NCI-H1417 treated with DMSO at 0.1 percent for 48 hours (cell line): ENCODE measurements at places on chromosomes 3 and 15.
A peak's percentile ranks its signal among the peaks of the same experiment; 100 is the strongest.

- no peak for DNase-seq
Observed at GRCh38 chr15:78223396-78224022, 10.9 kb downstream of the ACSBG1 start.

- DNase-seq = no peak
Observed at GRCh38 chr15:101252836-101253235, 988 bp upstream of the CHSY1 start.

DNA sequence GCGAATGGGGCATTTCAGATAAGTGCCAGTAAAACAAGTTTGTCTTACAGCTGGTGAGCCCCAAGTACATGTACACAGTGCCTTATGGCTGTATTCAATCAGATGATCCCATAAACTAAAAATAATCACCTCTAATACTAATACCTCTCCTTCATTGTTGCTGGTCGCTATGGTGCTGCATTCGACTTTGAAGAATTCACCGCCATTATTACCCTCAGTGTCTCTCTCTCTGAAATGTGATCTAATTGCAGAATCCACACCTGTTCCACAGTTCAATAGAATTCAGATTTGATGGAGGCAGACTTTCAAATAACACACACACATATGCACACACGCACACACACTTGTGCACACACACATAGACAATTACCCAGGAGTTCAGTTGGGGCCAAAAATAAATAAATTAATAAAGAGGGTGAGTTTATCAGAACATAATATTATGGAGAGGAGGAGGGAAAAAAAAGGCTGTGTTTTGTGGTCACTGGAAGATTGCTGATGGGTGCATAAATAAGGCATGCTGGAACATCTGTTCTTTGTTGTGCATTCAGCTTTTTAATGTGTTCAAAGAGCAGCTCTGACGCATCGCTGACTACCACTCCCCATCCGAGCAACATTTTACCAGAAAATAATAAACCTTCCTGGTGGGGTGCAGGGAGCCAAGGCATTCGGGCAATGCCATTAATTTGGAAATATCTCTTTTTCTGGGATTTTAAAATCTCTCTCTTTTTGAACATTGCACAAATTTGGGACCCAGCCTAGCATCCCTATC, 235.7 kb downstream of the SATB1 start:
- DNase-seq = no peak

DNA sequence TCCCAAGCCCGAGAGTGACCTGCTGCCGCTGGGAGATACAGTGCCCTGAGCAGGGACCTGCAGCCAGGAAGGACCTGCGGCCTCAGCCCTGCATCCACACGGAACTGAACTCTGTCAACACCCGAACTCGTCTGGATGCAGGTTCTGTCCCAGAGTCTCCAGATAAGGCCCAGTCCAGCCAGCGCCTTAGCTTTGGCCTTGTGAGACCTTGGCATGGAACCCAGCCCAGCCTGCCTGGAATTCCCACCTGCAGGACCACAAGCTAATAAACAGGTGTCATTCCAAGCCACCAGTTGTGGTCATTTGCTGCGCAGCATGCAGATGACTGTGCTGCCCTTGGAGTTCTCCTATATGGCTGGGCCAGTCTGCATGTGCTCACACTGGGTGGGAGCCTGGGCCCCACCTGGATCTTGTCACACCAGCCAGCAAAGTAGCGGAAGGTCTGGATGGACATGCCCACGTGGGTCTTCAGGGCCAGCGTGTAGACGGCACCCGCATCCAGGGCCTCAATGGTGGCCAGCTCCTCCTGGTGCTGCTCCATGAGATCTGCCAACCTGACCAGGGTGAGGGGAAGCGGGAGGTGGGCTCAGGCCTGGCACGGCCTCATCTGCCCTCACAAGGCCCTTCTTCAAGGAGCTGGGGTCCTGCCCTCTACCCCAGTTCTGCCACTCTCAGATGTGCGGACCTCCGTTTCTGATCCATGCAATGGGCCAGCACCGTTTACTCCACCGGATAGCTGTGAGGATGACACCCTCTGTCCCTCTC, 47.2 kb upstream of the SLC41A3 start:
- no peak for DNase-seq

- no peak for DNase-seq
Observed at GRCh38 chr3:11099306-11099705, 55.0 kb upstream of the HRH1 start.

DNA sequence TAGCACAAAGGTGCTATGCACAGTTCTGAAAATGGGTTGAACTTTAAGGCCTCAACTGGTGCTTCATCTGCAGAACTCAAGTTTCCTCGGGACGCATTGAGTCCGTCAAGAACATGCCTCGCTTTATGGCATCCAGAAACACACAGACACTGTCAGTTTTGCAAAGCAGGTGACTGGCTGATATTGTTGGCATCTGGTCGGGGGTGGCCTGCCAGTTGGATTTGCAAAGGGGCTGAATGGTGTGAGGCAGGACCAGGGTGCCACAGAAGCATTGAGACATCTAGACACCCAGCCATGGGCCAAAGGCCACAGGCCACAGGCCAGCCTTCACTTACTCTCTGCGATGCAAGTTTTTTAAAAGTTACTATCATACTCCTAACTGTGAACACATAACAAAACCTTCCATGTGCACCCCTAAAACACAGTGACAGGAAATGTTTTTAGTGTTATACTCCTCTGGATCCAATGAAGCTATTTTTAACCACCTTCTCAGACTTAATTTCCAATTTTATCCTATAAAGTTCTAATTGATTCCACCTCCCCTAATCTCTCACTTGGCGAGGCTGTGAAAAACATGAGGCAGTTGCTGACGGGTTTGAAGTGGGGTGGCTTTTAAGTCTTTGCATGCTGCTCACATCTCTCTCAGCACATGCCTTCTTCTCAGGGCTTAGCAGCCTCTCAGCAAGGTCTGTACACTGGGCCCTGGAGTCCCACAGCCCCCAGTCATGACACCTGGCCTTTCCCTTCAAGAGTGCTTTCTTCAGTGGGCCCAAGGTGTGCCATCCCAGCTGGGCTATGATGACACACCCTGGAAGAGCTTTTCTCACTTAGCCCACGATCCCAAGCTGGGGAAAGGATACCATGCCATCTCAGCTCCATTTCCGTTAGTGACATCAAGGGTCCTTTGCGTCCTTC, 38.5 kb upstream of the DUSP7 start:
- DNase-seq = no peak

GRCh38 chr3:156071031-156071430, 49.3 kb upstream of the KCNAB1 start:
- DNase-seq = no peak

DNA sequence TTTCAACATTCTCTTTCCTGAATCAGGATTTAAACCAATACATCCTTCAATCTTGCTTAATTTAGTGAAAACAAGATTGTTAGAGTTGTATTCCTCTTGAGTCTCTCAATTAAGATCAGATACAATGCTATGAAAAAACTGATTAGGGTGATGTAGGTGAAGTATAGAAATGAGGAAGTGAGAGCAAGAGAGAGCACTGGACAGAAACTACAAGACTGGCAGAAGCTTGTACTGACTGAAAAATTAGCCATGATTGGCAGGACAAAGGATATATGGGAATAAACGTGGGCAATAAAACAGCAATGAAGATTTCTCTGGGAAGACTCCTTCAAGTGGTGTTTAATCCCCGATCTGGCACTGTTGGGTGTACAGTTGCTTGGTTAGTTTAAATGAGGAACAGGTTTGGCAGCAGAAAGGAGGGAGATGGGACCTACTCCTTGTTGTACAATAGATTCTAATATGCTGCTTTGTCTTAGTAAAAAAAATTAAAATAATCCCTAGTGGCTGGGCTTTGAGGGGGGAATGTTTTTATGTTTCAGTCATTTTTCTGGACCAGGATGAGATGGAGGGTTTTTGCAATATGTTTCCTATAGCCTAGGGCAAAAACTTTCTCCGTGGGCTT, 252.7 kb downstream of the SLC9A9 start:
- no peak for DNase-seq

DNA sequence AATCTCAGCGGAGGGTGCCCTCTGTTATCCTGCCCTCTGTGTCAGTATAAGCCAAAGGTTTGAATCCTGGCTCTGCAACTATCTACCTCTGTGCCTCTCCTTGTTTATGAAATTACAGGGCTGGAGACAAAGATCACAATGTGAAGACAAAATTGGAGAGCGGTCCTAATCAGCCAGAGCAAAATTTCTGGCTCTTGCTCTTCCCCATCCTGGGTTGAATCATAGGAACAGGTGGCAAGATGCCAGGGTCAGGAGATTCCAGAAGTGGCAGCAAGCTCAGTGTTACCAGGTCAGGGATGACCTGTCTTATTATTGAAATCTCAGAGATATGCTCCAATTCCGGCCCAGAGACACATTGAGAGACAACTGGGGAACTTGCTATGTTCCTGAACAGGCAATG, 2.3 kb upstream of the CCR2 start:
- no peak for DNase-seq

GRCh38 chr15:89863918-89864317, 29.9 kb downstream of the AP3S2 start:
- no peak for DNase-seq

DNA sequence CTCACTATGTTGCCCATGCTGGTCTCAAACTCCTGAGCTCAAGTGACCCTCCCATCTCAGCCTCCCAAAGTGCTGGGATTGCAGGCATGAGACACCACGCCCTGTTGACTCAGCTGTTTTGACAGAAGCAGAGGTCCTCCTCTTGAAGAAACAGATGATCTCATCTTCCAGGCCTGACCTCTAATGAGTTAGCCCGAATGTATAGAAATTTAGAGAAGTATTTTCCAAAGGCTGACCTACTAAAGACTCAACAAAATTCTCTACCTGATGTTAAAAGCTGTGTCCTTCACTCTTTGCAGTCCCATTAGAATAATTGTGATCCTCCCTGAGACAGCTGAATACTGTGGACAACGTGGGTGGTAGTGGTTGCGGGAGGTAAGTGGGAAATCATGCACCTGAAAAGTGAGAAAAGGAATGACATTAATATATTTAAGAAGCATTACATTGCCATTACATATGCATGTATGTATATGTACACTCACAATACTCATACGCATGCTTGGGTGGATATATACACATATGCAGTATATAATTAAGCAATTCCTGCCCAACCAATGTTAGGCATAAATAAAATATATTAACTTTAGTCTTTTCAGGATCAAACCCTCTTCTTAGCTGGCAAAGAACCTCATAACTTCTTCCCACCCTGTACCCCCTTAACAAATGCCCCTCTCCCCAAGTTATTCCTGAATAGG, 204.6 kb upstream of the NR2F2 start:
- DNase-seq = no peak

- DNase-seq = no peak
Observed at GRCh38 chr3:171168086-171168485, 141.6 kb upstream of the SLC2A2 start.

- DNase-seq = peak; percentile 1
Observed at GRCh38 chr3:59212128-59212779, 162.4 kb upstream of the CFAP20DC start.

DNA sequence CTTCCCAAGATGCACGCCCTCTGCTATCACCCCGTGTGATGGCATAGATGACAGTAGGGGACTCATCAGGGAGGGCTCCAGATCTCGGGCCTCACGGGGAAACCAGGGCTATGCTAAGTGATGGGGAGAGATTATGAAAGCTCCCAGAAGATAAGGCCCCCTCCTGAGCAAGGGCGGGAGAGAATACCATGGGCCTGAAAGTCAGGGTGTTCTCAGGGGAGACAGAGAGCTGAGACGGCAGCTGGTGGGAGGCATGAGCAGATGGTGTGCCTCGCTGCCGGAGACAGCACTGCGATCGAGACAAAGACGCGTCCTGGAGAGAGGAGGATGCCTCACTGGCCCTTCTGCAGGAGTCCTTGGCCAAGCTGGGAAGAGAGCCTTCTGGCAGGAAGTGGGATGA, 106.5 kb upstream of the ADPGK start:
- DNase-seq = no peak

- DNase-seq = no peak
Observed at GRCh38 chr3:98326945-98327344, 26.7 kb upstream of the OR5K4 start.

- DNase-seq = no peak
Observed at GRCh38 chr15:58498821-58499580, 67.2 kb downstream of the LIPC start.

GRCh38 chr3:24923570-24923969, 428.9 kb upstream of the THRB start:
- no peak for DNase-seq

DNA sequence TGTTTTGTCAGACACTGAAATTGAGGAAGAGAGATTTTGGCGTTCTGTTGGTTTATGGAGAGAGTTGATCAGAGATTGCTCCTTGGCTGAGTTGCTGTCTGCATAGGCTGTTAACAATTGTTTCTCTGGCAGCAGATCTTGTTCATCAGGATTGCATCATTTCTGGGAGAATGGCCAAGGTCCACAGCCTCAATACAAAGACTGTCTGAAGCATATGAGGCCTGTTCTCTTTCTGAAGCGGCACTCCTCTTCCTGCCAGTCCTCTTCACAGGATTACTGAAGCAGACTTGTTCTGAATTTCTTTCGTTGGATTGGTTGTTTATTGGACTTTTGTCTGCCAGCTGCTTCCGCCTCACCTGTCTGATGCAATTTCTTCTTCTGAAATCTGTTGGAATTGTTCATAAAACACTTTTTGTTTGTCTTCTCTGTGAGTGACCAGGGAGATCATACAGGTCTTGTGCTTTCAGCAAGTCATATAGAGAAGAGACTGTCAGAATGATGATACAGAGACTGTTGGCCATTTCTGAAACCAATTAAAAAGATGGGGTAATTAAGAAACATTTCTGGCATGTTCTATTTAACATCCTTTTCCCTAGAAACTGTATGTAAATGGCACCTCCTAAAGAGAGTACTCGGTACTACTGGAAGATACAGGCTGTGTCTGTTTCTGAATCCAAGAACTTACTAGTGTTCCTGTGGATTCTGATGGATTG, 25.5 kb downstream of the SETD5 start:
- peak; percentile 44 for DNase-seq
